Activated naive CD4-positive, alpha-beta T cell treated with anti-CD3 and anti-CD28 coated beads for 36 hours (primary cell): ENCODE measurements at places on chromosomes 12 and 14.

GRCh38 chr12:69388371-69388770 is 28.8 kb downstream of the YEATS4 start:
- DNase-seq: no peak

GRCh38 chr12:3777206-3777809 is 24.4 kb upstream of the CRACR2A start:
- DNase-seq: peak; percentile 23

DNA sequence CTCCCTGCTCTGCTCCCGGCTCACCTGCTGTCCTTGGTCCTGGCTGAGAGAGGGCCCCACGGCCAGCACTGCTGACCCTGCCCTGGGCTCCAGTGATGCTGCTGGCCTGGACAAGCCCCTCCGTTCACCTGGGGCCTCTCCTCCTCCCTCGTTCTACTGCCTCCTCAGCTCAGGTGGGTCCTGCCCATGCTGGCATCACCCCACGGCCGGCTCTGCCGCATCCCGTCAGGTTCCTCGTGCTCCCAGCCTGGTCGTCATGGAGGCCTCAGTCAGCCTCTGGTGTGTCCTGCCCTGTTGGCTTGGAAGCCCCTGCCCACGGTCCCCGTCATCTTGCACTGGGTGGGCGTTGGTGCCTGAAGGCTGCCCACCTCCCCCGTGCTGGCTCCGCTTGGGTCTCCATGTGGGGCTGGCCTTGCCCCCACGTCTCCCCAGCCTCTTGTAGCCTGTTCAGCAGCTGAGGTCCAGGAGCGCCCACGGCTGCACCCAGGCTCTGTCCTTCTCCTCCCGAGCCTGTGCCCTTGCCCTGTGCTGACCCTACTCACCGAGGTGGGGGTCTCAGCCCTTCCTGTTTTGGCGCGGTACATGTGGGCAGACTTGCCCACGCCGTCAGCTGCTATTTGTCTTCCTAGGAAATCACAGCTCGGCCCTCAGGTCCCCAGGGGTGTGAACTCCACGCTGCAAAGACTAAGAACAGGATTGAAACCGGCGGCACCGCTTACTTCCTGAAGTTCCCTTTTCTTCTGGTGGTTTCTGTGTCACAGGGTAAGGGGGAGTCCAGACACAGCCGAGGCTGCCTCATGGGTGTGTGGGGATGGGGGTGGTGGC is 121.6 kb downstream of the TMEM121 start:
- no peak for DNase-seq

- DNase-seq: no peak
Measured at GRCh38 chr12:85821759-85822158, 14.4 kb downstream of the RASSF9 start.

DNA sequence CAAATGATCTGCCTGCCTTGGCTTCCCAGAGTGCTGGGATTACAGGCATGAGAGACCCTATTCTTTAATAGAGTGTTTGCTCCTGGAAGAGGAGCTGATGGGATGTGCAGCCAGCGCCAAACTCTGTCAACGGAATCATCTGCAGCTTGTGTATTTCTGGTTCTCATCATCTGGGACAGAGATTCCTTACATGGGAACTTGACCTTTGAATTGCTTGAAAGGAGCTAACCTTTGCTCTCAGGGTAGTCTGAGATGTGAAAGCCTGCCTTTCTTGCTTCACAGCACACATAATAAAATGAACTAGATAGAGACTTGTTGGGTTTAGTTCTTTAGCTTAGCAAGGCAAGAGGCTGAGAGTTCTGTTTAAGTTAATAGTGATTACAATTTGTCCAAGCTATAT is 120.0 kb downstream of the OTOGL start:
- no peak for DNase-seq

GRCh38 chr12:132003846-132004245 is 54.1 kb downstream of the EP400 start:
- no peak for DNase-seq

GRCh38 chr14:106024983-106025604 is 498.7 kb downstream of the TMEM121 start:
- DNase-seq: peak; percentile 49

DNA sequence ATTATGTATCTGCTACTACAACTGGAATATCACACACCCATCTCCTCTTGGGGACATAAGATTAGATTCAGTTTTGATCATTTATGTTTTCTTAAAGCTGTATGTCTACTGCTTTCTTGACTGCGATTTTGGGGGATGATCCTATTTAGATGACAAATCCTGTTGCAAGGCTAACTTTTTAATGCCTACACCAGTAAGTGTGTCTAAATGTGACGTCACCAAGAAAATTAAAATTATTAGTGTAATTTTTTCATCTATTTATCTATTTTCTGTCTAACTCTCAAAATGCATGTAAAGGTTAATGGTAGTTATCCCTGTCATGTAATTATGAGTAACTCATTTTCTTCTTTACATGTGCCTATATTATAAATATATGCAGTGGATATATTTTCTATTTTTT is 170.9 kb upstream of the PPFIA2 start:
- DNase-seq: no peak

- DNase-seq: peak; percentile 11
Measured at GRCh38 chr14:25431211-25432076, 381.5 kb upstream of the STXBP6 start.

DNA sequence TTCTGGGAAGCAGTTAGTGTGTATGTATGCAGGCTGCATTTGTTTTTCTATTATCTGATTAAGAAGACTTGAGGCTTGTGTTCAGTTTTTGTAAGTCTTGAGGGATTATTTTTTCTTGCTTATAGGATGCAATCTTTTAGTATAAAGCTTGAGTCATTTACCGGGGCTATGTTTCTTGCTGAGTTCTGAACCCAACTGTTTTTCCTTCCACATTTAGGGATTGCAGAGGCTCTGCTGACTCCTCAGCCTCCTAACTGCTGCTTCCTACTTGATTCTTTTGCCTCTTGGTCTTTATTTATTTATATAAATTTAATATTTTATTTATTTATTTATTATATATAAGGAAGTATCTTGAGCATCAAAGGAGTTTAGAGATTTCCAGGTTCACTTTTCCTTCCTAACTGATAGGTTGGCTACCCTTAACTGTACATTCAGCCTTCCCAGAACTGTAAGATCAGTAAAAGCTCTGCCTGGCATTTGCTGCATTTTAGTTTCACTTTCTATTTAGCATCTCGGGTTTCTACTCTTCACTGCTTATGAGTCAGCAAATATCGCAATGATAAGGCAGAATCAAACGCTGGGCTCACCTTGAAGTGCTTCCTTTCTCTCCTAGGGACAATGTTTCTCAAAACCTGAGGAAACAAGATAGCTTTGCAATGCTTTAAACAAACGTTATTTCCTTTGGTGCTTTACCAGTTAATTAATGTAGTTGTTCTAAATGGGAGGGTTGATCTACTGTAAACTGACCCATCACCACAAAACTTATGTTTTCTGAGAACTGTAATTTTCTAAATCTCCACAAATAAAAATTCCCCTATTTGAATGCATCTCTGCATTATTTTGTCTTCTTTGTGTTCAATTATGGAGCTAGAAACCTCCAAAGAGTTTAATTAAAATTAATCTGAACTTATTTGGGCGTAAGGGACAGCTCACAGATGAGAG is 1183.7 kb upstream of the TMEM132C start:
- peak; percentile 44 for DNase-seq

DNA sequence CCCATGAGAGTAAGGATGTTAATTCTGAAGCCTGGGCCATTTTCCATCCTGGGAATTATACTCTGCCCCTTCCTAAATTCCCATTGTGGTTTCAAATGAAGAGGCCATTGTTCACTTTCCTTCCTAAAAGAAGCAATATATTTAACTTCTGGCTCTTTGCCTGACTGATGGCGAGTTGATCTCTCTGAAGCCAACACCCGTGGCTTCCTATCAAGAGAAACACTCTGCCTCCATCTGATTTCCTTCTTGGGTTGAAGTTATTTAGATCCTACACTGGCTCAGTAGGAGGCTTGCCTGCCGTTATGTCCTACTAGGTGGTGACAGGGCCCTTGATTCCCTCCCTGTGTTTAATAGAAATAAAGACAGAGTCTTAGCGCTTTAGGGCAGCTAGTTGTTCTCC is 97.4 kb downstream of the PRKCH start:
- no peak for DNase-seq

- no peak for DNase-seq
Measured at GRCh38 chr14:60631842-60632241, 17.4 kb downstream of the SIX1 start.

DNA sequence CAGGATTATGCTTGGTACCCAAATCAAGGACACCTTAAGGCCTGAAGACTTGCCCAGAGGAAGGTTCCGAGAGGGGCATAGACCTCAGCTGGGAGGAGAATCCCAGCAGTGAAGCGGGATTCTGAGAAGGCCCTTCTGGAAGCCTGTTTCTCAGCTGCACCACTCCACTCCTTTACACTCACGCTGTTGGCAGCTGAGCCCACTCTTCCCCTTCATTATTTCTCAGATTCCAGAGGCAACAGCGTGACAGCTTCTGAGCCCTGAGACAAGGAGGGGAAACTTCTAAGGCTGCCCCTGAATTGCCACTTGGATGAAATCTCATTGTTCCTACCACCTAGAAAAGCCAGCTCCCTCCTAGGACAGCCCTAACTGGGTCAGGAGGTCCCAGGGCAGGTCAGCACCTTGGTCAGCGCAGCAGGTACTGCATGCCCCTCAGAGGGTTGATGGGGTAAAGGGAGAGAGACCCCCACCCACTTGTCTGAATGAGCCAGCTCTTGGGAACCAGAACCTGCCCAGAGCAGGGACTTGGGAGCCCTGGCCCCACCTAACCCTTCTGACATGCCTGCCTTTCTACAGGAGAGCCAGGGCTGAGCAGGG is 53.9 kb downstream of the ISCA2 start:
- DNase-seq: no peak

- DNase-seq: no peak
Measured at GRCh38 chr14:88551980-88552431, 2.8 kb downstream of the PTPN21 start.

DNA sequence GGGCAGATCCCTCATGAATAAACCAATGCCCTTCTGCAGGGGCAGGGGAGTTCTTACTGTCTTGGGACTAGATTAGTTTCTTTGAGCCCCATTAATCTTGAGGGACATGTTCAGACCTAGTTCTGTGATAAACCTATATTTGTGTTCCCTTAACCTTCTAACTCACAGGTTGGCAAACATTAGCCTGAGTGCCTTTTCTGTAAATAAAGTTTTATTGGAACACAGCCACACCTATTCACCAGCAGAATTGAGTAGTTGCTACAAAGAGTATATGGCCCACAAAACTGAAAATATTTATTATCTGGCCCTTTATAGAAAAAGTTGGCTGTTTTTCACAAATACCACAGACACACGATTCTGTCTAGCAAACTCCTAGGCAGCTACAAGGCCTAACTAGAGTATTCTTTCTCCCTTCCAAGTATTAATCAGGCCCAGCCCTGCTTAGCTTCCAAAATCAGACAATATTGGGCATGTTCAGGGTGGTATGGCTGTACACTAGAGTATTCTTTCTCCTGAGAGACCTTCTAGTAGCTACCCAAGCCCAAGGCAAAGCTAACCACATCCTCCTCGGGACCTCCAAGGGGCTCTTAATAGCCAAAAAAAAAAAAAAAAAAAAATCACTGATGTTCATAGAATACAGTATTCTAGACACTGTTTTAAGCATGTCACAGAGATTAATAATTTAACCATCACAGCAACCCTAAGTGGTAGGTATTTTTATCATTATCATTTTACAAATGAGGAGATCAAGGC is 199.3 kb upstream of the PWP1 start:
- DNase-seq: no peak

GRCh38 chr12:56257071-56257470 is 1.1 kb downstream of the ANKRD52 start:
- DNase-seq: no peak

- peak; percentile 10 for DNase-seq
Measured at GRCh38 chr12:74111688-74112360, 425.8 kb upstream of the ATXN7L3B start.

DNA sequence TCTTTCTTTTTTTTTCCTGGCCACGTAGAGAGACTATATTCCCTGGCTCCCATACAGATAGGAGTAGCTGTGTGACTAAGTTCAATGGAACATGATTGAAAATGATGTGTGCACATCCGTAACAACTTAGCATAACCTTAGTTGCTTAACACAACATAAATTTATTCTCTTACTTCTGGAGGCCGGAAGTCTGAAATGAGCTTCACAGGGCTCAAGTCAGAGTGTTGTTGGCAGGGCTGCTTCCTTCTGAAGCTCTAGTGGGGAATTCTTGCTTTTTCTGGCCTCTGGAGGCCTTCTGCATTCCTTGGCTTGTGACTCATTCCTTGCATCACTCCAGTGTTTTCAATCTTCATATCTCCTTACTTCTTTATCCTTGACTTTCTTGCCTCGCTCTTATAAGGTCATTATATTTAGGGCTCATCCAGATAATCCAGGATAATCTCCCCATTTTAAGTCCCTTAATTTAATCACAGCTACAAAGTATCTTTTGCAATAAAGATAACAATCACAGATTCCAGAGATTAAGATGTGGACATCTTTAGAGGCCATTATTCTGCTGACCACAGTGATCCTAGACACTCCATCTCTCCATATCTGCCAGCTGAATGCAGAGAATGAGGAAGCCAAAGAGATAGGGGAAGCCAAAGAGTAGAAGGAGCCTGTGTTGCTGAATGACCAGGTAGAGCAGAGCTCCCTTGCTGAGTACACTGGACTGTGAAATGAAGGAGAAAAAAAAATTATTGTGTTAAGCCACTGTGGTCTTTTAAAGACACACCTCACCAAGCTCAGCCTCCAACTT is 21.0 kb upstream of the SNX6 start:
- DNase-seq: no peak

- peak; percentile 55 for DNase-seq
Measured at GRCh38 chr12:47349137-47350061, 269.6 kb upstream of the AMIGO2 start.

- no peak for DNase-seq
Measured at GRCh38 chr14:105145381-105146180, 23.0 kb downstream of the JAG2 start.

GRCh38 chr12:8035440-8036010 is 3.0 kb downstream of the FOXJ2 start:
- DNase-seq: no peak

GRCh38 chr14:91841065-91841464 is 26.3 kb downstream of the TC2N start:
- DNase-seq: no peak

DNA sequence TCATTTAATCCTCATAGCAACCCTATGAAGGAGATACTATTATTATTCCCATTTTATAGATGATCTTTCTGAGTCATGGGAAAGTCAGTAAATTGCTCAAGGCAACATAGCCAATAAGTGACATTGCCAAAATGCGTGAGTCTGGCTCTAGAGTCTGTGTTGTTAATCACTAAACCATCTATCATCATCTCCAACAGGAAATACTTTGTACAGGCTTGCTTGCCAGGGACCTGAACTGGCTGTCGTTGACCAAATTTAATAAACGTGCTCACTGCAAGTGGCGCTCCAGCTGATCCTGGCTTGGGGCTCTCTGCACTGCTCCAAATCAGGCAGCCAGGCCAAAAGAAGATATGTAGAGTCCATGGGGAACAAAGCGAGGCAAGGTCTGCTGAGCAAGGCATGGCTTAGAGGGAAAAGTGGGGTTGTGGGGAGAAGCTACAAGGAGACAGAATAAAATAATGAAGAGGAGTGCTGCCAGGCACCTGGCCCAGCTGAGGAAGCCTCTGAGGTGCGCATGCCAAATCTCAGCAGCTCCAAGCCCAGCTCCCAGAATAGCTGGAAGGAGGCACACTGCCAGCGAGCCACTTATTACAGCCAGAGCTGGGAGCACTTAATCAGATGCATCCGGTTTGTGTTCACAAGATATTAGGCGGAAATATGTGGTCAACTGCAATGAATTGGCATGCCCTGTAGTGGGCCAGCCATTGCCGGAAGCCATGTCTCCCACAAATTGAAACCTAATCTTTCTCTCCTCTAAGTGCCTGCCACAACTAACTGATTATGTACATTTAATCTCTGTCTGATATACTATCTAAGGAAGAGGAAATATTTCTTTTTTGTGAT is 43.3 kb upstream of the PTPRO start:
- DNase-seq: no peak

- DNase-seq: no peak
Measured at GRCh38 chr12:132653567-132654290, 33.4 kb downstream of the POLE start.
